ENCODE measurements at places on chromosomes 3 and 15.
A peak's percentile ranks its signal among the peaks of the same experiment; 100 is the strongest.

DNA sequence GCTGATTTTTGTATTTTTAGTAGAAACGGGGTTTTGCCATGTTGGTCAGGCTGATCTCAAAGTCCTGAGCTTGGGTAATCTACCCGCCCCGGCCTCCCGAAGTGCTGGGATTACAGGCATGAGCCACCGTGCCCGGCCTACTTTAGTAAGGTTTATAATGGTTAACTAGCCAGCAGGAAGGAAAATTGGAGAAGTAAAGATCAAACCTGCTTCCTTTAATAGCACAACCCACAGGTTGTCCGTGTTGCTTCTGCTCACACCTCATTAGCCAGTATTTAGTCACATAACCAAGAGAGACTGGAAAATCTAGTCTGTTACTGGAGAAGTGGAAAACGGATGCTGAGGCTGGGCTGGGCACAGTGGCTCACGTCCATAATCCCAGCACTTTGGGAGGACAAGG is 51.9 kb upstream of the TBL1XR1 start:
- DNase-seq = no peak

DNA sequence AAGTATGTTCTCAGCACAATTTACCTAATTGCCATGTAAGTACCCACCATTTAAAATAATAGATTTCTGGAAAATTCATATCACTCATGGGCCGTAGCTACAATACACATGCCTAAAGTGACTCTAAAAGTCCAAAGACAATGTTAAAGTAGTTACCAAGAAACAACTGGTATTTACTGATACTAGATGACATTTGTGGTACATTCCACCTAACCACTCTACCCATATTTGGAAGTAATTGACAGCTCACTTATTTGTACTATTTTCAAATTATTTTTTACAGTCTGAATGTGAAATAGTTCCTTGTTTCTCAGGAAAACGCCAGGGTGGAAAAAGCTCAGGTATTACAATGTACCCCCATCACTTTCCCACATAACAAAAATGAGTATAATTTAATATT is 573.0 kb downstream of the MECOM start:
- no peak for DNase-seq

- no peak for DNase-seq
Measured at GRCh38 chr15:85000189-85000864, 18.7 kb downstream of the PDE8A start.

DNA sequence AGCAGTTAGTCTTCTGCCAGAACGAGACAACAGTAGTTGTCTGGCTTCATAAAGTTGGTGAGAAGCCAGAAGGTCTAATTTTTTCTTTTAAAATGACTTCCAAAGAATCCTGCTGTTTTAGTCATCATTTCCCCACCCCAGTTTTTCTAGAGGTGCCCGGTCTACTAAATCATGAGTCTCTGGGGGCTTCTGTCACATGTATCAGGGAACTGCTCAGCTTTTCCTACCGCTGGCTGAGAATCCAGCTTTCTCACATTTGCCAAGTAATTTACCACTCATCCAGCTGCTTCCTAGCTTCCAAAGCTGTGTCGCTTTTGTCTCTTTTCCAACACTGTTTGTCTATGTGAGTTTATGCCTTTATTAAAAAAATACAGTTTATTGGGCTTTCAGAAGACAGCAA is 183.3 kb downstream of the NSUN3 start:
- DNase-seq = no peak

DNA sequence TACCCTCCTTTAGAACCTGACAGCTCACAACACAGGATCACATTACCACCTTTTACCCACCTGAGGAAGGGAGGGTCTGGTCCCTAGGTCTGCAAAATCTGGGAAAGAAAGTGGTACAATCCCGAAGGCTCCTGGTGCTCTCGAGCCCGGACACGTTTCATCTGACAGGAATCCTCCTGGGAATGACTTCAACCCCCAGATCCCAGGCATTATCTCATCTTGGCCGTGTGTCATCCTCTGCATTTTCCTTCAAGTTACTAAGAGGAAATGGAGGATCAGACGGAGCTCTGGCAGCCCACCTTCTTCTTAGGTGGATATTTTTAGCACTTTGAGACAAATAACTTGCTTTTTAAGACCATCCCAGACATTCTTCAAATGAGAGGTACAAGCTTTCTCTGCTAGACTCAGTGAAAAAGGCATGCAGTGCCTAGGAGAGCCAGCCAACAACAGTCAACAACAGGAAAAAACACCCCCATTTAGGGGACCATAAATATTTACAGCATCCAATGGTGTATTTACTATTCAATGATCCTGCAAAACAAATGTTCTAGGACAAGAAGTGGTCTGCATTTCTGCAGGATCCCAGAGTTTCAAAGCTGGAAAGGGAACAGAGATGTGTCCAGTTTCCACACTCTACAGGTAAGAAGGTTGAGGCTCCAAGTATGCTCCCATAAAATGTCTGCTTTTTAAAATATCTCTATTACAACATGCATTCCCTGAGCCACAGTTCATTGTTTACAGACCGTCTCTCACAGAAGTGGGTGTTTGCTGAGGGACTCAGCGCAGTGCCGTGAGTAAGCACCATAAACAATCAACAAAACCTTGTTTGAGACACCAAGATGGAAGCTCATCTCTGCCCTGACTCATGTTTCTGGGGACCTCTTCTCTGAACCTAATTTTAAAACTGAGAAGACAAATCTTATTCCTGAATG is 38.3 kb upstream of the ARHGEF3 start:
- peak; percentile 79 for DNase-seq

DNA sequence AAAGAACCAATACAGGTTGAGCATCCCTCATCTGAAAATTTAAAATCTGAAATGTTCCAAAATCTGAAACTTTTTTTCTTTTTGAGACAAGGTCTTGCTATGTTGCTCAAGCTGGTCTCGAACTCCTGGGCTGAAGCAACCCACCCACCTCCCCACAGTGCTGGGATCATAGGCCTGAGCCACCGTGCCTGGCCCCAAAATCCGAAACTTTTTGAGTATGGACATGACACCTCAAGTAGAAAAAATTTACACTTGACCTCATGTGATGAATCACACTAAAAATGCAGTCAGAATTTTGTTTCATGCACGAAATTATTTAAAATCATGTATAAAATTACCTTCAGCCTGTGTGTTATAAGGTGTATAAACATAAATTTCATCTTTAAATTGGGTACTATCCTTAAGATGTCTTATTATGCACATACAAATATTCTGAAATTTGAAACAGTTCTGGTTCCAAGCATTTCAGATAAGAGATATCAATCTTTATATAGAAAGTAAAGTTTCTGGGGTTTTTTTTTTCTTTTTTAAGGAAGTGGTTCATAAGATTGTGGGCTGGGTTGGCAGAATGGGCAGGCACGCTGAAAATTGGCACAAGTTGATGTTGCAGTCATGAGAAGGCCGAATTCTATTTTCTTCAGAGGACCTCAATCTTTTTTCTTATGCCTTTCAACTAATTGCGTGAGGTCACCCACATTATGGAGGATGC is 72.5 kb downstream of the SPRED1 start:
- no peak for DNase-seq

GRCh38 chr3:49007771-49008528 is 759 bp downstream of the WDR6 start:
- peak; percentile 79 for DNase-seq

DNA sequence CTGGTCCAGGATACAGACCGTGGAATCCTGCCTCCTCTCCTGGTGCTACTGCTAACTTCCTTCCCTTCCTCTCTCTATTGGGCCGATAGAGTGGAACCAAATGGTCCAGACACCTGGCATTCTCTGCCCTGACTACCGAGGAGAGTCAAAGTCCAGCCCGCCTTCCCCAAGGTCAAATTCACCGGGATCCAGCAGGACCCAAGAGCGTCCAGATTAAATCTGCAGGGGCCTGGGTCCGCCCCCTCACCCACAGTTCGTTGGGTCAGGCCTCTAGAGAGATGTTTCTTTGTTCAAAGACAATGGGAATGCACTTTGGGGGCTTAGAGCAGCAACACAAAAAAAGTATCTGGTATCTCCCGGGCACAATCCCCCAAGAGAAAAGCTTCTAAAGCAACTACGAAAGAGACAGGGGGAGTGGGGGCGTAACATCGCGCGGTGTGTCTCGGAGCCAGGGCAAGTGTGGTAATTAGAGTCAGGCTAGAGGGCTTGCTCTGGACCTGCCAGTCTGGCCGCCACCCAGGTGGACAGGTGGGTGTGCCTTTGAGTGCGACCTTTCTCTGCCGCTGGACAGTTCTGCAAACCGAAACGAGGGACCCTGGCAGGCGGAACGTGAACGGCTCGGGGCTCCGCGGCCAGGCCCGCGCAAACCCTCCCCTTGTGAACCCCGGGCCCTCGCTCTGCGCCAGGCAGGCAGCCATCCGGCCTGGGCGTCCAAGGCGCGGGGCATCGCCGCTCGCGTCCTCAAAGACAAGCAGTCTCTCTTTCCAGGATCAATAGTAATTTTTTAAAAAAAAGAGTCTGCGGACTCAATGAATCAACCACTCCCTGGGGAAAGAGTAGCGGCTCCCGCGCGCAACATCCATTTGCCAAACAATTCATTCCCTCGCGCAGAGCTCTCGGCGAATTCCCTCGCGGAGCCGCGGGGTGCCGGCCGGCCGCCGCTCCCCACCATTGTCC is 806 bp downstream of the KLHL25 start:
- DNase-seq = no peak

Measured in A172 (cell line).